ENCODE measurements at places on chromosomes 4 and X.

DNA sequence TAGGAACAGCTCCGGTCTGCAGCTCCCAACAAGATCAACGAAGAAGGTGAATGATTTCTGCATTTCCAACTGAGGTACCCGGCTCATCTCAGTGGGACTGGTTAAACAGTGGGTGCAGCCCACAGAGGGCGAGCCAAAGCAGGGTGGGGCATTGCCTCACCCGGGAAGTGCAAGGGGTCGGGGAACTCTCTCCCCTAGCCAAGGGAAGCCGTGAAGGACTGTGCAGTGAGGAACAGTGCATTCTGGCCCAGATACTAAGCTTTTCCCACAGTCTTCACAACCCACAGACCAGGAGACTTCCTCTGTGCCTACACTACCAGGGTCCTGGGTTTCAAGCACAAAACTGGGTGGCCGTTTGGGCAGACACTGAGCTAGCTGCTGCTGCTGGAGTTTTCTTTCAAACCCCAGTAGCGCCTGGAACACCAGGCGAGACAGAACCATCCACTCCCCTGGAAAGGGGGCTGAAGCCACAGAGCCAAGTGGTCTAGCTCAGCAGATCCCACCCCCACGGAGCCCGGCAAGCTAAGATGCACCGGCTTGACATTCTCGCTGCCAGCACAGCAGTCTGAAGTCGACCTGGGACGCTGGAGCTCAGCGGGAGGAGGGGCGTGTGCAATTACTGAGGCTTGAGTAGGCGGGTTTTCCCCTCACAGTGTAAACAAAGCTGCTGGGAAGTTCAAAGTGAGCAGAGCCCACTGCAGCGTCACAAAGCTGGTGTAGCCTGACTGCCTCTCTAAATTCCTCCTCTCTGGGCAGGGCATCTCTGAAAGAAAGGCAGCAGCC lies 84.6 kb downstream of the THOC2 start:
- DNase-seq, result peak; percentile 63

GRCh38 chrX:63702556-63702955 lies 82.5 kb downstream of the ARHGEF9 start:
- DNase-seq, result no peak

GRCh38 chrX:1676866-1677265 lies 62.0 kb downstream of the ASMT start:
- no peak for DNase-seq

DNA sequence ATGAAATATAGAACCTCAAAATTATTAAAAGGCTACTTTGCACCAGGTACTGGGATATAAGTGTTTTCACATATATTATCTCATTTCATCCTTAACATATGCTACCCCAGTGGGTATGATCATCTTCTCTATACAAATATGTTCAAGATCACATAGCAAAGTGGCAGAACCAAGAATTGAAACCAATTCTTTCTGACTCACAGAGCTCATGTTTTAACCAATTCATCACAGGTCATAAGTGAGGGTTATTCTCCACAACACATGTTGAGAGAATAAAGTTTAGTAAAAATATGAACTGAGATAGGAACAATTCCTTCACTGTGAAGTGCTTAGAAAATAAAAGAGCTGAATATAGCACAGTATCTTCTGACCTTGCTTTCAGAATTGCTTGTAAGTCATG lies 442.9 kb upstream of the RASGEF1B start:
- DNase-seq, result no peak

DNA sequence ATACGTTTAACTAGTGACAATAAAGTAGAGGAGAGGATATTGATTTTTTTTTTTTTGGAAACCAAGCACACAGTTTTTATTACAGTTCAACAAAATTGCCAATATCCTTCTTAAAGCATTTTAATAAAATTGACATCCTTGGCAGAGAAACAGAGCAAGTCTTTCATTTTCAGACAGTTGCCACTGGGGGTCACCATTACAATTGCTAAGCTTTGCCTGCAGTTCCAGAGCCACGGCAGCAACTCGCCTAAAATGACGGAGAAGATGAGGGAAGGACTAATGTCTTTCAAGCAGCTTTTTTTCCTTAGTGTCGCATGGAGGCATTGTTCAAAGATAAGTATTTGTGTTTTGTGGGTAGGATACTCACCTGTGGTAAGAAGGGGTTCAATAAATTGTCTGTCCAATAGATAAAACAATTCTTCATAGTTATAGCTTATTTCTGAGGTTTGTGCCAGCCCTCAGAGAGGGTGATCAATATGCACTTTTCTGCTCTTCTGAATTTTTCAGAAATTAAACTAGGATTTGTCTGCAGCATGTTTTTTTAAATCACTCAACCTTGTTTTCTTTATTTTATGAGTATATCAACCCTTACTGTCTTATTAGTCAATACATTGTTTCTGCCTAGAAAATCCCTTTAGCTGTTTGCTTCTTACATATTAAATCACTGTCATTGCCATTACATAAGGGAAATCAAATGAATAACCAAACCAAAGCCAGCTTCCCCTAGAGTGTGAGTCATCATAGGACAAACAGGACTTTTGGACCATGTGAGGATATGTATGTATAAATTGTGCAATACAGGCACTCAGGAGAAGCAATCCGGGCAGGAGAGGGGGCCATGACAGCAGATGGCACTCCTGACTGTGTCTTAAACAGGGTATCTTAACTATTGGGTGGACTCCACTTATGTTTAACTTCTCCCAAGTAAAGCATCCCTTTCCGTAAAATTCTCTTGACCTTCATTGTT lies 508.1 kb upstream of the ARX start:
- peak; percentile 77 for DNase-seq
